Stimulated activated CD8-positive, alpha-beta memory T cell treated with anti-CD3 and anti-CD28 coated beads, Interleukin-15, amount 100 ng/mL, for 48 hours (primary cell): ENCODE measurements at places on chromosomes 4 and X.

DNA sequence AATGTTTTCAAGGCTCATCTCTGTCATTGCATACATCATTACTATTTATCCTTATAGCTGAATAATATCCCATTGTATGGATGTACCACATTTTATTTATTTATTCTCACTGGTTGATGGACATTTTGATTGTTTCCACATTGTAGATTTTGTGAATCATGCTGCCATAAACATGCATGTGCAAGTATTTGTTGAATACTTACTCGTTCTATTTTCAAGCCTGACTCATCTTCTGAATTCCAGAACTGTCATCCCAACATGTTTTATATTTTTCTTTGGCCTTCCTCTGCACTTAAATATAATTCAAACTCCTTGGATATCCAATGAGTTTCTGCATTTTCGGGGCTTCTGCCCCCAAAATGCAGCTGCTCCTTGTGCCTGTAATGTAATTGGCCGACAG is 77.6 kb downstream of the MXRA5 start:
- no peak for DNase-seq

DNA sequence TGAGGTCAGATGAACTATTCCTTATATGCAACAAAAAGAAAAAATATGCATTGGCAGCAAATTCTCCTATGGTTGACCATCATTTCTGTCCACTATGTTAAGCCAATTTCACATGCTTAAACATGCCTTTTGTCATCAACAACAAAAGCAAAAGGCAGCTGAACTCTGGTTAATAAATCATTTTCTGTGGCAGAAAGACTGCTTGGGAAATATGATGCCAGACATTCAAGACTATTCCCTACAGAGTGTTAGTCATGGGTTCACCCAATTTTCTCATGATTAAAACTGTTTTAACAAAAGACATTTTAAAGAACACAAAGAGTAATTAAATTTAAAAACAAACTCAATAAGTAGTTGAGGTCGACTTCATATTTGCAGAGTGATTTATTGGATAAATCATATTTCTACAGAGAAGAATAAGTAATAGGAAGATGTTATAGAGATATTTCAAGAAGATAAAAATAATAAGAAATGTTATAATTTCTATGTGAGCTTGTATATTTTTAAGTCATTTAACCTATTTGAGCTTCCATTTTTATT is 890.6 kb downstream of the STPG2 start:
- DNase-seq, result no peak

DNA sequence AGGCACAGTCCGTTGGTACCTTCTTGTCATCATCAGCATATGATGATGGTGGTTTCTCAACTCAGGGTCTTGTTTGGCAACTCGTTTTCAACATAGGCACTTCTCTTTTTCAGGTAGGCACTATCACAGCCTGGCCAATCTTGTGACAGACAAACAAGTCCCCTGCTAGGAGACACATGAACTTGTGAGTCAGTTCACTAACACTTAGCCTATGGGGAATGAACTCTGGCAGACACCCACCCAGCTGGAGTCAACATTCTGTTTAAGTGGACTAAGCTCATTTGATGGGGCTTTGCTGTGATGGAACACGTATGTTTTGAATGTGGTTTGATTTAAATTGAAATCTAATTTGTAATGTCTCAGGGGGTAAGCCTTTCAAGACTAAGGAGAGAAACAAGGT is 100.7 kb upstream of the MAMLD1 start:
- no peak for DNase-seq

DNA sequence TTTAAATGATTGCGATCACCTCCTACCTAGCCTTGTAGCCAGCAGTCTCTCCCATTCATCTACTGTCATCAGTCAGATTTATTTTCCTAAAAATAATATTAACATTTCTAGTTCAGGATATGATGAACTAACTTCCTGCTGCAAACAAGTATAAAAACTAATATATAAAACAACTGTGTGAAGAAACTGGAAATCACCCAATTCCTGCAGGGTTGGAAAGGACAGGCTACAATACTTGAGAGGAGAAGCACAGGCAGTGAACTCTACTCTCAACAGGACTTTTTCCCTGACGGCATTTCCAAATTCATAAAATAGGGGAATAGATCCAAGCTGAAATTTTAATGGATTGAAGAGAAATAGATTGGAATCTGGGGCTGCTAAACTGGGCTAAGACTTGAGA is 14.2 kb upstream of the BBS12 start:
- no peak for DNase-seq

GRCh38 chr4:138090150-138090917 is 151.8 kb downstream of the SLC7A11 start:
- DNase-seq, result no peak

GRCh38 chr4:74316397-74316796 is 8.1 kb downstream of the EPGN start:
- no peak for DNase-seq

- DNase-seq, result no peak
Observed at GRCh38 chr4:83625821-83626220, 89.9 kb downstream of the GPAT3 start.

DNA sequence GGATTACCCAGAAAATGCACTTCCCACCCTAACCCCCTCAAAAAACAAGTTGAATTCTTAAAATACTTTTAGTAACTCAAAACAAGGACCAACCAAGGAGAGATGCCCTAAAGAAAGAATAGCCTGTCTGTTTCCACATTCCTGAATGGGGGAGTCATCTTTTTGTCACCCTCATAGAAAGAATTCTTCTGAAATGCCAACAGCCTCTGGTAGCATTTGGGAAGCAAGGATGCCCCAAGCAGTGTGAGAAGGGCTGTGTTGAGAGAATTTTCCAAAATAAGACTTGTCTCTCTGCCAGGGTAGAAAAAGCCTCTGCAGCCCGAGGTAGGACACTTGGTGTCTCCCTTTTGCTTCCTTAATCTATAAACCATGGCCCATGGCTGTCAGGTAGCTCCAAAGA is 173.1 kb upstream of the VCX3A start:
- DNase-seq, result no peak

GRCh38 chrX:41538707-41539106 is 91.6 kb downstream of the NYX start:
- no peak for DNase-seq

- no peak for DNase-seq
Observed at GRCh38 chr4:94452476-94453371, 982 bp downstream of the PDLIM5 start.

GRCh38 chr4:53804719-53805118 is 213.4 kb upstream of the LNX1 start:
- no peak for DNase-seq

GRCh38 chrX:118847676-118848075 is 24.1 kb downstream of the ZCCHC12 start:
- DNase-seq, result no peak

DNA sequence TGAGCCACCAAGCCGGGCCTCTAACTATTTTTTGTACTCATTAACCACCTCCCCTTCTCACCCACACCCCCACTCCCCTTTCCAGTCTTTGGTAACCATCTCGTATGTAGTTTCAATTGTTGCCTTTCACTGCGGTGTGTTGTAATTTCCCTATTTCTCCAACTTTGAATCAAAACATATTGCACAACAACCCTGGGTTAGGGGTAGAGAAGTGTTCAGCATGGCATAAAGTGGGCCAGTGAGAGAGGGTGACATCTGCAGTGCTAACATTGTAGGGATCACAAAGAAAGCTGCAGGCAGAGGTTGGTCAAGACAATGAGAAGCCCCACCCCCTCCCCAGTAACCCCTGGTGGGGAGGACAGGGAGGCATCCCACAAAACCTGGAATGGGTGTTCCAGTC is 92.7 kb downstream of the SPATA18 start:
- no peak for DNase-seq

DNA sequence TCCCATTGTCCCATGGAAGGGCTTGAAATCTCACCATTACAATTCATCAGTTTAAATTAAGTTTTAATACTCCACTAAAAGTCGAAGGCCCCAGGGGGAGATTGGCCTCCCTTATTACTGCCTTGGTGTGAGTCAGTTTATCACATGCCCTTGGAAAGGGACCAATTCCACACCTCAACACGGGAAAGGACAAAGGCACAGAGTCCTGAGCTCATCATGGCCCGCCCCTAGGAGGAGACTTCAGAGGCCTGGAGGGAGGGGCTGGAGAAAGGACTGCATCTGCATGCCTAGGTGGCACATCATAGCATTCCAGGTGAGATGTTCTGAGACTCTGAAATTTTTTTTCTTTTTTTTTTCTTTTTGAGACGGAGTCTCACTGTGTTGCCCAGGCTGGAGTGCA is 2.8 kb upstream of the SEL1L3 start:
- DNase-seq, result no peak

DNA sequence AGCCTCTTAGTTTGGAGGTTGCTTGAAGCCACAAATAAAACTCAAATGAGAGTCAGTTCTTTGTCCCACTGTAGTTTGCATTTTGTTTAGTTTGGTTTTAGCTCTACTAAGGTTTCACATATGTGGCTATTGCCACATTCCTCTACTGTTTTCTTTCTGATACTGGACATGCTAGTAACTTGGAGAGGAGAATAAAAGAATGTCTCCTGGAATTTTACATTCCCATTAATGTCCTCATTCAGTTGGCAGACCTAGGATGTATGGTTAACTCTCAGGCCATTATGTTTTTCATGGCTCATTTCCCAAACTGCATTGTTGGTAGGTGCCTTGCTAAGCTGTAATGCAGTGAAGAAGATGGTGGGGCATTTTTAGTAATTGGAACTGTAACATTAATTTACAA is 29.9 kb downstream of the UPRT start:
- DNase-seq, result no peak

DNA sequence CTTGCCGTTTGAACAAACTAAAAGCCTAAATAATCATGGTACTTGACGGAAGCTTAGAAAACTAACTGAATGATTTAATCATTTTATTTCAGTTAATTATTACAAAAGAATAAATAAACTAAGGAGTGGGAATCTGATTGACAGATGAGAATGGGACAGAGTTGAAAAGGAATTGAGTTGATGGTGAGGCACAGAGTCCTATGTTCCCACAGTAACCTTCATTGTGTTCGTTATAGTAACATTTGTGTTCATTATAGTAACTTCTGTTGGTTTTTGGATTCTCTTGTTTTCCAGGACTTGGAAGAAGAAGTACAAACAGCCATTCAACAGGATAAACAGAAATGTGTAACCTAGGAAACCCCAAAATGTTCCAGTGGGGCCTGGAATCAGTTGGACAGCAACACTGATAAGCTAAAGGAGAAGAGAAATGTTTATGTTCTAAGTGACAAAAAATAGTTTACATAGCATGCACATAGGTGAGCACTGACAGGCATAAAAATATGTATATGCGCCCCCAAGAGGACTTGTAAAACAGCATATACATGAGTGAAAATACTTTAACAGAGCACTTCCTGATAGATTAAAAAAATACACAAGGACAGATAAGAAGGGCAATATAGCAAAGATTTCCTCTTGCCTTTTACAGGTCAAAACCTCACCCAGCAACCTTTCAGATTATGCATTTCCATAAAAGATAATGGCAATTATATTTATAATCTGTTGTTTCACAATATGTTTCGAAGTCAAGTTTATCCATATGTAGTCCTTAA is 218.6 kb upstream of the HTR2C start:
- no peak for DNase-seq

DNA sequence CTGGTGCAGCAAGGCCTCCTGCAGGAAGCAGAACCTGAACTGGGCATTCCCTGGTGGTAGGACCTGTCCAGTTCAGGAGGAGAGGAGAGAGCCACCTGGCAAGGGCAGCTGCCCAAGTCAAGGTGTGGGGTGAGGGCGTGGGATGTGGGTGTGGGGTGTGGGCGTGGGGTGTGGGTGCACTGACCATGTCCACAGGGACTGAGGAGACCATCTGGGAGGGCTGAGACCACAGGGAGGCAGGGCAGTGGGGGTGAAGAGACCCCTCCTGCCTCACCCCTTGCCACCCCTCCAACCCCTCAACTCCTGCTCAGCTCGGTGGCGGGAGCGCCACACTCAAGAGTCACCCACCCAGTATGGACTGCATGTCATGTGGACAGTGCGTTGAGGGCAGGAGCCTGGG is 117.9 kb downstream of the CPZ start:
- no peak for DNase-seq

GRCh38 chr4:88592600-88593448 is 544 bp downstream of the HERC3 start:
- peak; percentile 86 for DNase-seq

GRCh38 chr4:161457906-161458305 is 705.9 kb downstream of the FSTL5 start:
- no peak for DNase-seq

GRCh38 chr4:72348701-72349100 is 220.3 kb downstream of the ADAMTS3 start:
- DNase-seq, result no peak

- DNase-seq, result no peak
Observed at GRCh38 chr4:38781854-38782261, 932 bp downstream of the TLR10 start.

GRCh38 chr4:159382856-159383561 is 280.1 kb downstream of the RAPGEF2 start:
- no peak for DNase-seq
